ENCODE measurements at places on chromosomes 7 and 10. TPM values are rescaled to one million over a fixed set of nuclear protein-coding genes. Genes with fewer than 3 reads are reported as not detected.

- H3K27me3 ChIP-seq = no peaks in the 10 kb centered on the region
- DNase-seq = no peak
- no peak overlapping the region for H3K4me3 ChIP-seq
- no peak overlapping the region for H3K27ac ChIP-seq
Observed at GRCh38 chr7:23894892-23895569, 185.0 kb downstream of the STK31 start.

DNA sequence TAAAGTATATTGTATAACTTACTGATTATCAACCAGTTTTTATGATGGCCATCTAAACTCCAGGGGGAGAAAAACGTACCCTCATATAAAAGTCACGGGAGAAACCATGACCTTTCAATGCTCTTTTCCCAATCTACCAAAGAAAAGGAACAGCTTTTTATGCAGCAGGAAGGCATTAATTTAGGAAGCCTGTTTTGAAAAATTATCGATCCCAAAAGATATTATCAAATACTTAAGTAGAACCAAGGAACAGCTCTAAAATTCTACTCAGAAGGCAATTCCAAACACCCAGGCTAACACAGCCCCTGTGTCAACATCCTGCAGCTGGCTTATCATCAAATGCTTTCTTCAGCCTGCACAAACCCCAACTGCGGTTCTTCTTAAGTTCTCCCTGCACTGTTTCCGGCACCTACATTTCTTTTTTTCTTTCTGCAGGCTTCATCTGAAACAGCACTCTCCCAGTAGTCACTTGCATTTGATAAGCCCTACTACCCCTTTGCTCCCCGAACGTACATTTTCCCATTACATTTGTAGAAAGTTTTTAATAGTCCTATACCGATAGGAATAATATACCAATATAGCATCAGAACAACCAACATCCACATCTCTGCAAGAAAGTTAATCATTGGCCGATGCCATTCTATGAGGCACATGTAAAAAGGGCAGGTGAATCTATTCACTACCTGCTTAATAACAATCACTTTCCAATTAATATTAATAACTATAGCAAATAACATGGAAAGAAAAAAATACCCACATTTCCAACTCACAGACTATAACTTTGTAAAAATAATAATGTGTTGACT is 47.9 kb downstream of the PIP4K2A start:
- no peaks in the 10 kb centered on the region for H3K36me3 ChIP-seq
- no peak overlapping the region for H3K27ac ChIP-seq
- no peak for DNase-seq
- H3K27me3 ChIP-seq = no peaks in the 10 kb centered on the region
- H3K4me3 ChIP-seq = no peak overlapping the region

AGAP5 gene
- 12.4 TPM for total RNA-seq

DNA sequence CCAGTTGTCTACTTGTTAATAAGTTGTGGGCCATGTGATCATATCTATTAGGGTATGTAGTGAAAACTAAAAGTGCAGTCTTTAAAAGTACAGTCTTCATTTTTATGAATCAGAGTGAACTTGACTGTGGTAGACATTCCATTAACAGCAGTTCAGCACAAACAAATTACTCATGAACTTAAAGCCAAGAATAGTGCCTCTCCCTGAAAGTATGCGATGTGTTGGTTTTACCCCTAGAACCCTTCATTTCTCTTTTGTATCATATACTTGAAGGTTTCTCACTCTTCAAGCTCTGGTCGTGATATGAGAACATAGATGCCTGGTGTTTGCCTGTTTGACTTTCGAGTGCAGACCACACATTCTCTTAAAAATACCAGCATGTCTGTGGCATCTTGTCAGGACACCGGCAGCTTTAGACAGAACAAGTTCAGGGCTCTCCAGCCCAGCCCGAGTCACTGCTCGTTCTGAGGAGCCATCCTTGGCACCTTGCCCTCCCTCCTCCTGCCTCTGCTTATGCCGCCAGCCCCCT is 159.3 kb downstream of the LCOR start:
- no peaks in the 10 kb centered on the region for H3K27me3 ChIP-seq
- no peak overlapping the region for H3K27ac ChIP-seq
- no peak overlapping the region for H3K4me3 ChIP-seq

DNA sequence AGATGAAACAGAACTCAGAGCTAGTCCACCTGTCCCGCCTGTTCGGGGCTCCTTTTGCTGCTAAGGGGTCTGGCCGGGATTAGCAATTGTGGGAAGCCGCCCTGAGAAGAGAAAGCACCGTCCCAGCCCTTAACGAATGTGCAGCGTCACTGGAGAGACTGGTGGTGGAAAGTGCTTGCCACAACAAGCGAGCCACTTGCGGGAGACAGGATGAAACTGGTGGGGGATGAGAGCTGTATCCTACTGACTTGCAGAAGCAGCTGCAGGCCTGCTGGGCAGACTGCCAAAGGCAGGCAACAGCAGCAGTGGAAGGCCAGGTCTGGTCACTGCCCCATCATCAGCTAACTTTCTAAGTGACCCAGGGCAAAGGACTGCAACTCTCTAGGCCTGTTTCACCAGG is 95.4 kb downstream of the FAM53B start:
- no peaks in the 10 kb centered on the region for H3K27me3 ChIP-seq
- DNase-seq = peak; percentile 81
- H3K4me3 ChIP-seq = no peak overlapping the region
- peak overlapping the region; percentile 86 for H3K27ac ChIP-seq

- H3K27ac ChIP-seq = no peak overlapping the region
- peaks cover 5% of the 10 kb centered on the region for H3K4me1 ChIP-seq
- no peak overlapping the region for H3K4me3 ChIP-seq
- DNase-seq = peak; percentile 12
- no peaks in the 10 kb centered on the region for H3K36me3 ChIP-seq
Observed at GRCh38 chr10:70905071-70906021, 17.0 kb upstream of the PCBD1 start.

FBXL15 gene
- 24.4 TPM for total RNA-seq

PRRT4 gene
- 1.4 TPM for total RNA-seq

- no peaks in the 10 kb centered on the region for H3K36me3 ChIP-seq
- peaks cover 10% of the 10 kb centered on the region for H3K4me1 ChIP-seq
- no peaks in the 10 kb centered on the region for H3K27me3 ChIP-seq
- DNase-seq = no peak
- no peak overlapping the region for H3K4me3 ChIP-seq
- H3K27ac ChIP-seq = no peak overlapping the region
Observed at GRCh38 chr10:75655791-75656451, 224.5 kb downstream of the LRMDA start.

DNA sequence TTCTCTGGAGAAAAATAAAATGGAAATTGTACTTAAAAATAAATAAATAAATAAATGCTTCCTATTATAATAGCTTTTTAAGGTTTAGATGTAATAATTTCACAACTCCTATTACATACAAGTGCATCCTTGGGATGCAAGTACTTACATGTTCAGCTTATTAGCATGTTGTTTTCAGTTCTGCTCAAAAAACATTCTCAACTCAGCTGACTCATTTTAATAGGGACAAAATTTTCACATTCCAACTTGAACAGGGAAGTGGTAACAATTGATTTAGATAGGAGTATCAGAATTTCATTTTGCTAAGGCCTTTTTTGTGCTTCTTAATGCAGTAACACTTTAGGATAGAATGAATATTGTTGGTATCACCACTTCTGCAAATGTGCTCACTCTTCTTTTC is 16.7 kb upstream of the PAPSS2 start:
- DNase-seq = no peak
- H3K27ac ChIP-seq = no peak overlapping the region

- no peaks in the 10 kb centered on the region for H3K27me3 ChIP-seq
- H3K27ac ChIP-seq = no peak overlapping the region
- no peaks in the 10 kb centered on the region for H3K36me3 ChIP-seq
- no peak overlapping the region for H3K4me3 ChIP-seq
Observed at GRCh38 chr10:12589791-12590190, 240.4 kb downstream of the CAMK1D start.

GRCh38 chr7:140605337-140605736 is 35.3 kb downstream of the DENND2A start:
- no peaks in the 10 kb centered on the region for H3K36me3 ChIP-seq
- no peak overlapping the region for H3K27ac ChIP-seq
- DNase-seq = no peak
- H3K27me3 ChIP-seq = no peaks in the 10 kb centered on the region
- no peaks in the 10 kb centered on the region for H3K4me1 ChIP-seq

GRCh38 chr7:1610678-1611302 is 41.0 kb upstream of the PSMG3 start:
- no peaks in the 10 kb centered on the region for H3K27me3 ChIP-seq
- peak; percentile 74 for DNase-seq
- no peak overlapping the region for H3K4me3 ChIP-seq
- no peaks in the 10 kb centered on the region for H3K36me3 ChIP-seq

- H3K27ac ChIP-seq = no peak overlapping the region
- H3K4me3 ChIP-seq = no peak overlapping the region
- H3K36me3 ChIP-seq = no peaks in the 10 kb centered on the region
- no peaks in the 10 kb centered on the region for H3K4me1 ChIP-seq
- no peaks in the 10 kb centered on the region for H3K27me3 ChIP-seq
- no peak for DNase-seq
Observed at GRCh38 chr7:22094413-22095342, 149.0 kb upstream of the CDCA7L start.

DNA sequence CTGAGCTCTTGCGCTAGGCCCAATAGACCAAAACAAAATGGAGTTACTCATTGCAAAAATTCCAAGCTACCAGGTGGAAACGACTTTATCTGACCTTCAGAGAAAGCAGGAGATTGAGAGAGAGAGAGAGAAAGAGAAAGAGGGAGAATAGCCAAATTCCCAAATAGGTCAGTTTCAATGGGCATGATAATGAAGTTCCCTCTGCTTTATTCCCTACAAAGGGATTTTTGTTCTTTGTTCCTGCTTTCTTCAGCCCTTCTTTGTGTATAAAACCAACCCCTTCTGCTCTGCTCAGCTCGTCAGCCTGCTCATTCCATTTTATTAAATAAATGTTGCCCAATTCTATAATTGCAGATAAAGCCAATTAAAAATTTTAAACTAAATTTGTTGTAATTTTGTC is 45.0 kb upstream of the GPR37 start:
- no peak overlapping the region for H3K27ac ChIP-seq
- no peaks in the 10 kb centered on the region for H3K36me3 ChIP-seq
- H3K4me1 ChIP-seq = no peaks in the 10 kb centered on the region

CFAP69 gene
- 4.8 TPM for total RNA-seq

GRCh38 chr10:103882285-103883007 is 27.1 kb upstream of the SH3PXD2A start:
- peaks cover 4% of the 10 kb centered on the region for H3K4me1 ChIP-seq
- peaks cover 67% of the 10 kb centered on the region for H3K36me3 ChIP-seq
- H3K27me3 ChIP-seq = no peaks in the 10 kb centered on the region
- no peak overlapping the region for H3K27ac ChIP-seq

- H3K27me3 ChIP-seq = no peaks in the 10 kb centered on the region
- DNase-seq = no peak
- H3K36me3 ChIP-seq = no peaks in the 10 kb centered on the region
- no peak overlapping the region for H3K27ac ChIP-seq
- peaks cover 18% of the 10 kb centered on the region for H3K4me1 ChIP-seq
Observed at GRCh38 chr7:74615933-74616780, 41.4 kb upstream of the GTF2I start.

DNA sequence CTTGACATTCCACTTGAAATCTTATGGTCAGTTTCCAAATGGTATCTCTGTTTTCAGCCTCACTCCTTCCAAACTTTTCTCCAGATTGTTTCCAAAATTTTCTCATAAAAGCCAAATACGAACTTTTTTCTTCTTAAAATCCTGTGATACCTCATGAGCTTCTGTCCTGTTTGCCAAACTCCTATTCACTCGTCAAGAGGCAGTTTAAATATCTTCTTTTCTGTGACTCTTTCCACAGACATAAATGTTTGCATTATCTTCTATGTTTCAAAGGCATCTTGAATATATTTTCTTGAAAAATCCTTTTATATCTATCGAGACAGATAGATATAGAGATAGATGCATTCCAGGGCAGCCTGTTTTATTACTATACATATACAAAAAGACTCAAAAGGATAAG is 109.4 kb downstream of the NRG3 start:
- no peaks in the 10 kb centered on the region for H3K4me1 ChIP-seq
- DNase-seq = no peak
- H3K4me3 ChIP-seq = no peak overlapping the region
- H3K27ac ChIP-seq = no peak overlapping the region
- no peaks in the 10 kb centered on the region for H3K27me3 ChIP-seq

- H3K36me3 ChIP-seq = peaks cover 2% of the 10 kb centered on the region
- no peak overlapping the region for H3K4me3 ChIP-seq
- no peak overlapping the region for H3K27ac ChIP-seq
- no peak for DNase-seq
Observed at GRCh38 chr10:114962441-114962840, 24.4 kb downstream of the TRUB1 start.

AGBL3 gene
- total RNA-seq = 5.2 TPM

- no peaks in the 10 kb centered on the region for H3K36me3 ChIP-seq
- no peak overlapping the region for H3K4me3 ChIP-seq
- DNase-seq = no peak
- H3K27me3 ChIP-seq = no peaks in the 10 kb centered on the region
Observed at GRCh38 chr7:136923111-136923667, 54.7 kb downstream of the CHRM2 start.

KLLN gene
- 0.20 TPM for total RNA-seq

- no peak overlapping the region for H3K4me3 ChIP-seq
- H3K4me1 ChIP-seq = no peaks in the 10 kb centered on the region
- H3K36me3 ChIP-seq = no peaks in the 10 kb centered on the region
- no peak for DNase-seq
Observed at GRCh38 chr7:117600911-117601310, 121.1 kb downstream of the CFTR start.

- H3K4me1 ChIP-seq = no peaks in the 10 kb centered on the region
- no peak overlapping the region for H3K4me3 ChIP-seq
- no peaks in the 10 kb centered on the region for H3K27me3 ChIP-seq
- no peak for DNase-seq
- H3K36me3 ChIP-seq = no peaks in the 10 kb centered on the region
Observed at GRCh38 chr10:92045641-92046106, 122.1 kb downstream of the BTAF1 start.

PRF1 gene
- total RNA-seq = 12.6 TPM

DNA sequence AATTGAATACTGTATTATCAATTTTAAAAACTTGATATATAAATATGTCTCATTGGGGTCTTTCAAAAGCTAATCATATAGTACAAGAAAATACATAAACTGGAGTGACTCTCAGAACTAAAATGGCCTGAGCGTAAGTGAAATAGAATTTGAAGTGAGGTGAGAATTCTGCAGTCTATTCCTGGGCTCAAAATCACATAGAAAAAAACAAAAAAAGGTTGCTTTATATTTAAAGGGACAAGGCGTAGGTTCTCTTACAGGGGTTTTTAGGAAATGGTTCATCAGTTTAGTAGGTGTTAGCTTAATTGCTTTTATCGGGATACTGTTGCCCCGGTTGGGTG is 36.7 kb upstream of the PRSS1 start:
- H3K4me1 ChIP-seq = no peaks in the 10 kb centered on the region
- no peak overlapping the region for H3K27ac ChIP-seq
- no peak for DNase-seq
- no peak overlapping the region for H3K4me3 ChIP-seq

GRCh38 chr10:66671562-66671961 is 254.3 kb upstream of the LRRTM3 start:
- no peak overlapping the region for H3K27ac ChIP-seq
- no peaks in the 10 kb centered on the region for H3K4me1 ChIP-seq
- no peaks in the 10 kb centered on the region for H3K36me3 ChIP-seq
- no peak for DNase-seq
- H3K27me3 ChIP-seq = no peaks in the 10 kb centered on the region

- DNase-seq = no peak
- no peak overlapping the region for H3K4me3 ChIP-seq
- H3K27me3 ChIP-seq = no peaks in the 10 kb centered on the region
- H3K4me1 ChIP-seq = peaks cover 3% of the 10 kb centered on the region
- H3K36me3 ChIP-seq = no peaks in the 10 kb centered on the region
Observed at GRCh38 chr10:75922435-75922834, 491.0 kb downstream of the LRMDA start.

Measured in upper lobe of left lung (tissue), 6 donors.